ENCODE measurements at places on chromosomes 1 and 21.

- DNase-seq: no peak
Measured at GRCh38 chr1:18118491-18118890, 10.9 kb downstream of the IGSF21 start.

- peak; percentile 5 for DNase-seq
Measured at GRCh38 chr1:2468041-2468472, 8.0 kb upstream of the PLCH2 start.

GRCh38 chr1:32611859-32612188 lies 38.5 kb downstream of the ZBTB8OS start:
- DNase-seq: no peak

DNA sequence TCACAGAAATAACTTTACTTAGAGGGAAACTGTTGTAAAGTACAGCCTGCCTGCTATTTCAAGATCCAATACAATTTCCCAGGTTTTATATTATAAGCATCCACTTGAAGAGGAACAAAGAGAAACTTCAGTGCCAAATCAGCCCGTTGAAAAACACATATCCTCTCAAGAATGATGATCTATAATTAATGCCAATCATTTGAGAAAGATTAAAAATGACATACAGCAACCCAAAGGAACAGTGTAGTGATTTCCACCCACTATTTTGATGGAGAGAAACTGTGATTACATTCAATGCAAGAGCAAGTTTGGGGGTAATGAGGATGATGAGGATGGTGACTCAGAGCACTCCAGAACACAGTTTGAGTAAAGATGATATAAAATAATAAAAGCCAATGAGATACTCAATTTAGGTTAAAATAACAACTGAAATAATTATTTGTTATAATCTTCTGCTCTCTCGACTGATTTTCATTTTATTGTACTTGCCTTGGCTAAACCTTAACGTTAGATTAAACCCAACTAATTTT lies 715.5 kb downstream of the NCAM2 start:
- DNase-seq: no peak

GRCh38 chr1:226373376-226373775 lies 34.5 kb downstream of the PARP1 start:
- DNase-seq: no peak

- no peak for DNase-seq
Measured at GRCh38 chr1:157595356-157595755, 2.5 kb downstream of the FCRL4 start.

DNA sequence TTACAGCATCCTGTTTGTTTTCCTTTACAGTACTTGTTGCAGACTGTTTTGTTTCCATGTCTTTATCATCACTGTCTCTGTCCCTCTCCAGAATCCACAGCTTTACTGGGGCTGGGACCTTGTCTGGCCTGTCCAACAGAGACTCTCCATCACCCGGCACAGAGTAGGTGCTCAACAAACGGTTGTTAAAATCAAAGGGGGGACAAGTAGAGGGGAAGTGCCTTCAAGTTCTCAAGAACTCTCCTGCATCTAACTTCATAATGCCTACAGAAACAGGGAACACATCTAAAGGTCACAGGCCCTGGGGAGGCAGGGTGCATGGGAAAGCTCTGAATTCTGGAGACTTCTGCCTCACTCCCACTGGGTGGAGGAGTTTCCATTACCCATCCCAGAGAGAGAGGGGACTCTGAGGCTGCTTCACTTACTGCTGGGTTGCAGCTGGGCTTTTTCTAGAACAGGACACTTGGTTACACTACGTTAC lies 2.3 kb upstream of the ECE1 start:
- no peak for DNase-seq

DNA sequence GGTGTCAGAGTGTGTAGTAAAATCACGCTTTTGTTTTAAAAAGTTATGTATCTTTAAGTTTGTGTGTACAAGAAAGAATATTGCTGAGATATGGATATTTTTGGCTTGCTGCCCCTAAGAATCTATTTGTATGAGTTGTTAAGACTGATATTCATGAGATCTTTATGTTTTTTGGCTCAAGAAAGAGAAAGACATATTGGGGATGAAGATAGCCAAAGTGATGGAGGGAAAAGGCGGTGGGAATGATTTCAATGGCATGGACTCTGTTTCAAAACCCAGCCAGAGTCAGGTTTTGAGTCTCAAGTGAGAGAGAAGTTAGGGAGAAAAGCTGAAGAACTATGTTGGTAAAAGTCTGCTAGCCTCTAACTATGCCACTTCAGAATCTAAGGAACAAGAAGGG lies 351.7 kb downstream of the PBX1 start:
- no peak for DNase-seq

- DNase-seq: no peak
Measured at GRCh38 chr1:16451841-16452528, 11.5 kb downstream of the NECAP2 start.

All from activated CD4-positive, CD25-positive, alpha-beta regulatory T cell (primary cell).